Naive thymus-derived CD4-positive, alpha-beta T cell (primary cell): ENCODE measurements at places on chromosomes 2 and 18.

- no peak overlapping the region for H3K27ac ChIP-seq
- no peak for DNase-seq
Measured at GRCh38 chr2:128446049-128446873, 127.6 kb upstream of the HS6ST1 start.

GRCh38 chr18:10020171-10020570 lies 106.4 kb downstream of the VAPA start:
- H3K4me1 ChIP-seq = no peaks in the 10 kb centered on the region
- no peak overlapping the region for H3K4me3 ChIP-seq
- DNase-seq = no peak
- H3K27me3 ChIP-seq = no peaks in the 10 kb centered on the region
- no peak overlapping the region for H3K27ac ChIP-seq

GRCh38 chr18:79873449-79874110 lies 75.8 kb downstream of the KCNG2 start:
- no peak overlapping the region for H3K27ac ChIP-seq
- no peak overlapping the region for H3K4me3 ChIP-seq
- H3K27me3 ChIP-seq = no peaks in the 10 kb centered on the region
- H3K4me1 ChIP-seq = no peaks in the 10 kb centered on the region

GRCh38 chr2:201357221-201357620 lies at the start of gene FLACC1:
Gene FLACC1 (minus strand): TSS chr2:201357345. CDS start chr2:201351404, 5,941 bp downstream.
- peaks cover 15% of the 10 kb centered on the region for H3K4me1 ChIP-seq
- no peak for DNase-seq
- no peaks in the 10 kb centered on the region for H3K27me3 ChIP-seq
- H3K4me3 ChIP-seq = no peak within 1 kb of the TSS

GRCh38 chr2:120862201-120863060 lies 126.8 kb downstream of the GLI2 start:
- DNase-seq = no peak
- H3K36me3 ChIP-seq = no peaks in the 10 kb centered on the region
- no peaks in the 10 kb centered on the region for H3K27me3 ChIP-seq

DNA sequence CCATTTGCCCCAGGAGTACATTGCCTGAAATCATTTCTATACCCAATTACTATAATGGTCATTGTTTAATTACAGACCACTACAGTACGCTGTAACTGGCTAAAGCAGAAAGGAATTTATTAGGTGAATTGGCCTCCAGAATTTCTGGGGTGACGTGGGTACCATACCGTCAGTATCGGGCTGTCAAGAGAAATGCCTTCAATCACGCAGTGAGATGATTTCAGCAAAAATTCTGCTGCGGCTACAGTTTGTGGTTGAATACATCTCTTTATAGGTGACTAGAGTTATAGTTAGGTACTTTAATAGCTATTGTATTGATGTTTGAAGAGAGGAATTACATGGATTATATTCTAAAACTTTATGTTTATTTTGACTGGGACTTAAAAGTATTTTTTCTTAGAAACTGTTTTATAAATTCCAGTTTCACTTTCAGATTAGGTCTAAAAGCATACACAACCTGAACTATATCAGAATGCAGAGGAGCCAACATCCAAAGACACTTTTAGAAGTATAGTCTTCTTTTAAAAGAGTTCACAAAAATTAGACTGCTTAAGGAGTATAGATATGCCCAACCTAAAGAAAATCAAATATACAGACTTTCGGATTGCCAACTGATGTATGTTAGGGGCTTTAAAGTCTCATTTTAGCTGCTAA lies 128.4 kb downstream of the TTC27 start:
- H3K4me3 ChIP-seq = peak overlapping the region; percentile 32
- DNase-seq = no peak
- H3K4me1 ChIP-seq = no peaks in the 10 kb centered on the region

DNA sequence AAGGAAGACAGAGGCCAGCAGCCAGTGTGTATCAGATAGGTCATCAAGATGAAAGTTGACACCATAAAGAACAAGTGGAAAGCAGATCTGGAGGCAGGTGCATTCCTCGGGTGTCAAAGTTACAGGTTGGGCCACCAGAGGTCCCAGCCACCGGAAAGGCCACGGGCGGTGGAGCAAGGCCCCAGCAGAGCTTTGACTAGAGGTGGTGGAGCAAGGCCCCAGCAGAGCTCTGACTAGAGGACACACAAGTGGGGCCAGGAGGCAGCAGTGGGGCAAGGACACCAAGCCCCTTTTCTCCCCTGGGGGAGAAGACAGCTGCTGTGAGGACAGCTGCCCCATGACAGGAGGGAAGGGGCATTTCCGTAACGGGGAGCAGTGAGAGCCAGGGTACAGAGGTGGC lies 115.1 kb downstream of the GYPC start:
- H3K27ac ChIP-seq = no peak overlapping the region
- no peak for DNase-seq
- no peaks in the 10 kb centered on the region for H3K27me3 ChIP-seq
- no peaks in the 10 kb centered on the region for H3K36me3 ChIP-seq

DNA sequence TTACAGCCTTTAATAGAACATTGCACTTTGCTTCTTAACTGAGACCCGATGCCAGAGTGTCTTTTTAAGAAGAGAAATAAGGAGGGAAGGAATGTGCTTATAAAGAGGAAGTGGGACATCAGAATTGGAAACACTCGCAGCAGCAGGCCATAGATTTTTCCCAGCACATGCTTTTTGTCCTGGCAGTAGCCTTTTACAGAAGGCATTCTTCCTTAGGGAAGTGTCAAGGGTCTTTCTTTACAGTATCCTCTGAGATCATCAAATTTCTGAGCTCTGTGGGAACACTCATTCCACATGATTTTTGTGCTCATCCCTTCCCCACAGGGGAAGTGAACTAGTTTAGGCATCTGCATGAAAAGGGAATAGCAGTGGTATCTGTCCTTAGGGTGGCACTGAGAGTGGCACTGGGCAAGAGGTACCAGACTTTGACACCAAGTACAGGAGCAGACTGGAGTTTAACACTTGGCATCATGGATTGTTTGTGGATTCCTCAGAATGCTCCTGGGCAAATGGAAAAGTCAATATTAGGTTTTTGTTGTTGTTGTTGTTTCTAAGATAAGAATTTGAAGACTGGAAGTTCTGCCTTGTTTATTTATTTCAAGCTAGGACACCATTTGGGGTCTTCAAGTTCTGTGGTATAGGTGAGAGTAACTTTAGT lies 4.1 kb downstream of the MYO1B start:
- H3K4me3 ChIP-seq = no peak overlapping the region
- H3K4me1 ChIP-seq = no peaks in the 10 kb centered on the region
- DNase-seq = no peak
- no peaks in the 10 kb centered on the region for H3K36me3 ChIP-seq

DNA sequence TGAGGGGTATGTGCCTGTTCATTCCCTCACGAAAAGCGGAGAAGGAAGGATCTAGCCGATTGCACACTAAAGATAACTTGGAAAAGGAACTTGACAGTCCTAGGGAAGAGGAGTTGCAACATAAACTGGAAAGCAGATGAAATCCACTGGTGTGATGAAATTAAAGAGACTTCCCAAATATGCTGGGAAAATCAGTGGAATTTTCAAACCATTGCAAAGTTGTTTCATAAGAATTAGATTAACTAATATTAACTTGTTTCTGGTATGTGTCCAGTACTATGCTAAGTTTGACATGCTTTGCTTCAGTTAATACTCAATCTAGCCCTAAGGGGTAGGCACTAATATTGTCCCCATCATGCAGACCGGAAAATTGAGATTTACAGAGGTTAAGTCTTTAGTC lies 222.7 kb downstream of the IKZF2 start:
- H3K4me3 ChIP-seq = no peak overlapping the region
- H3K27ac ChIP-seq = no peak overlapping the region
- no peak for DNase-seq

- no peak for DNase-seq
- H3K27me3 ChIP-seq = no peaks in the 10 kb centered on the region
- no peaks in the 10 kb centered on the region for H3K36me3 ChIP-seq
- no peak overlapping the region for H3K27ac ChIP-seq
Measured at GRCh38 chr2:65313126-65313953, 85.7 kb downstream of the ACTR2 start.

GRCh38 chr2:57881998-57882888 lies 164.4 kb upstream of the VRK2 start:
- no peaks in the 10 kb centered on the region for H3K4me1 ChIP-seq
- H3K4me3 ChIP-seq = no peak overlapping the region
- no peaks in the 10 kb centered on the region for H3K27me3 ChIP-seq
- H3K27ac ChIP-seq = no peak overlapping the region
- DNase-seq = no peak

- no peak overlapping the region for H3K27ac ChIP-seq
- H3K4me3 ChIP-seq = no peak overlapping the region
- H3K27me3 ChIP-seq = no peaks in the 10 kb centered on the region
Measured at GRCh38 chr2:239392072-239392357, 8.8 kb downstream of the HDAC4 start.

DNA sequence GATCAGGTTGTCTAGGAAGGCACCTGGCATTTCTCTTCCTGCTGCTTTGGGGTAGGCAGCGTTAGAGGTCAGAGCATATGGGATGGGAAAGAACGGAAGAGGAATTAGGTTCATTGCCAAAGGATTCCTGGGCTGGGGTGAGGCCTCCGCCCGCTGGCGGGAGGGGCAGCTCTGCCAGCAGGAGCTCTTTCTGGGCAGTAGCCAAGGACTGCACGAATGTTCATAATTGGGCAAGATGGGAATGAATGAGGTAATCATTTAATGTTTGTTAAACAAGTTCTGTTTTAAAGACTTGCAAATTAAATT lies 253.9 kb downstream of the AGAP1 start:
- no peaks in the 10 kb centered on the region for H3K27me3 ChIP-seq
- DNase-seq = no peak
- no peaks in the 10 kb centered on the region for H3K36me3 ChIP-seq
- H3K4me1 ChIP-seq = no peaks in the 10 kb centered on the region
- no peak overlapping the region for H3K27ac ChIP-seq
- H3K4me3 ChIP-seq = no peak overlapping the region

DNA sequence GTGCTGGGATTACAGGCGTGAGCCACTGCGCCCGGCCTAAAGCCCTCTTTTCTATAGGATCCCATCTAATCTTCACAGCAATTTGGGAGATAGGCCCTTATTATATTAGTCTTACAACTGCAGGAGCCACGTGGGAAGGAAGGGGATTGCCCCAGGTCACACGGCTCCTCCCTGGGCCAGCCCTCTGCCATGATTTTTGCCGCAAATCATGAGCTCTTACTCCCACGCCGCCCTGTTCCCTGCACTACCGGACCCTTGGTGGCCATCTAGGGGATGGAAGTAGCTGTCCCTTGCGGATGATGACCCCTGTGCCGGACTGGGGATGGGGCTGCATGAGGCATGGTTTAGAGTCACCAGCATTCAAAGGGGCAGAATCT lies 28.4 kb upstream of the PTMA start:
- no peaks in the 10 kb centered on the region for H3K27me3 ChIP-seq
- no peaks in the 10 kb centered on the region for H3K4me1 ChIP-seq
- no peaks in the 10 kb centered on the region for H3K36me3 ChIP-seq
- DNase-seq = no peak
- no peak overlapping the region for H3K4me3 ChIP-seq

DNA sequence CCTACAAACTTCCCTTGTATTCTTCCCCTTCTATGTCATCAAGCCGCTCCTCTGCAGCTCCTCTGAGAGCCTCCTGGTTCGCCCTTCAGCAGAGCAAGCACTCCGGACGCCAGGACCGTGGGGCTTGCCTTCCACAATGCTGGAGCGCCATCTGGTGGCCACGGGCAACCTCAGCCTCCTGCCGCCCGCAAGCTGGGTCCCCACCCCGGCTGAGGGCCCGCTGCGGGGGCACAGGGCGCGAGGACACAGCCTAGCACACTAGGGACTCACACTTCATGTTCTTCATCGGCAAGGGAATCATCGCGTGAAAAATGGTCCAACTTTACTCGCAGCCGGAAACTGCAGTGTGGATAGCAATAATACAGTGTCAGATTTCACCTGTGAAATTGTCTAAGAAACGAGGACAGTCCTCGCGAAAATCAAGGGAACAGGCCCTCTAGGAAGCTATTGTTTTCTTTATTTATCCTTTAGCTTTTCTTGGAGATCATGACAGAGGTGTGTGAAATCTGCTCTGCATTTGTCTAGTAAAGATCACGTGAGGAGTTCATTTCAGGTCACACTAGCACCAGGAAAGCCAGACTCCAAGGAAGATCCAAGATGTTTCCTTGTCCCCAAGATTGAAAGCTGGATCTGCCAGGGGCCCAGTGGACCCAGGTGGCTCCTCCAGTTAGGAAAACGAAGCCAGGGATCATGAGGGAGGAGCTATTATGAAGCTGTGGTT lies 5.8 kb downstream of the PRLH start:
- DNase-seq = peak; percentile 66
- no peaks in the 10 kb centered on the region for H3K36me3 ChIP-seq
- no peaks in the 10 kb centered on the region for H3K27me3 ChIP-seq
- no peak overlapping the region for H3K4me3 ChIP-seq
- H3K27ac ChIP-seq = no peak overlapping the region

- no peak overlapping the region for H3K4me3 ChIP-seq
- DNase-seq = no peak
- no peak overlapping the region for H3K27ac ChIP-seq
- H3K36me3 ChIP-seq = no peaks in the 10 kb centered on the region
Measured at GRCh38 chr2:67036444-67036843, 360.7 kb upstream of the ETAA1 start.

- H3K36me3 ChIP-seq = no peaks in the 10 kb centered on the region
- no peaks in the 10 kb centered on the region for H3K27me3 ChIP-seq
- no peak overlapping the region for H3K4me3 ChIP-seq
- H3K4me1 ChIP-seq = no peaks in the 10 kb centered on the region
- H3K27ac ChIP-seq = no peak overlapping the region
Measured at GRCh38 chr2:237130562-237131421, 45.1 kb downstream of the COPS8 start.

GRCh38 chr2:10350761-10351160 lies 48.1 kb downstream of the HPCAL1 start:
- H3K27ac ChIP-seq = no peak overlapping the region
- DNase-seq = no peak
- no peaks in the 10 kb centered on the region for H3K27me3 ChIP-seq
- H3K4me3 ChIP-seq = no peak overlapping the region
- H3K4me1 ChIP-seq = peaks cover under 1% of the 10 kb centered on the region
- H3K36me3 ChIP-seq = no peaks in the 10 kb centered on the region

- no peaks in the 10 kb centered on the region for H3K27me3 ChIP-seq
- H3K4me1 ChIP-seq = no peaks in the 10 kb centered on the region
- H3K4me3 ChIP-seq = no peak overlapping the region
- H3K27ac ChIP-seq = no peak overlapping the region
- DNase-seq = no peak
- H3K36me3 ChIP-seq = no peaks in the 10 kb centered on the region
Measured at GRCh38 chr2:213451542-213452239, 167.4 kb downstream of the SPAG16 start.

- H3K4me3 ChIP-seq = no peak overlapping the region
- DNase-seq = peak; percentile 31
- no peaks in the 10 kb centered on the region for H3K27me3 ChIP-seq
- no peak overlapping the region for H3K27ac ChIP-seq
- H3K36me3 ChIP-seq = no peaks in the 10 kb centered on the region
Measured at GRCh38 chr2:226031647-226032501, 632.4 kb downstream of the NYAP2 start.

DNA sequence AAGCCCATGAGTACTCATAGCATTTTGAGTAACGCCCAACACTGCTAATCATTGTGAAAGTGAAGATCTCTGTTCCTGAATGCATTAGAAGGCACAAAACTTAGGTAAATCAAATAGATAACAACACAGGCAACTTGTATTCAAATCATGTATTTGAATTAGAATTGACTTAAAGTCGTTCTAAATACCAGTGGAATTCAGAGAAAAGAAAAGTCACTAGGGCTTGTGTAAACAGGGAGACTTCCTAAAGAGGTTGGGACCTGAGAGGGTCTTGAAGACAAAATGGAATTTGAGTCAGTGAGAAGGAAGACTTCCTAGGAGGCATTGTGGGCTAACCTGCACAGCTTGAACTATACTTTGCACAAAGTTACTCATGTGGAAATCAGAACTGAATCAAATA lies 127.2 kb downstream of the CTNNA2 start:
- H3K27ac ChIP-seq = no peak overlapping the region
- H3K36me3 ChIP-seq = no peaks in the 10 kb centered on the region
- H3K4me3 ChIP-seq = no peak overlapping the region
- no peaks in the 10 kb centered on the region for H3K4me1 ChIP-seq
